NCI-H1092 (cell line): ENCODE measurements at places on chromosomes 12 and 14.

GRCh38 chr14:54711812-54712464, 145.0 kb downstream of the SAMD4A start:
- DNase-seq = no peak

DNA sequence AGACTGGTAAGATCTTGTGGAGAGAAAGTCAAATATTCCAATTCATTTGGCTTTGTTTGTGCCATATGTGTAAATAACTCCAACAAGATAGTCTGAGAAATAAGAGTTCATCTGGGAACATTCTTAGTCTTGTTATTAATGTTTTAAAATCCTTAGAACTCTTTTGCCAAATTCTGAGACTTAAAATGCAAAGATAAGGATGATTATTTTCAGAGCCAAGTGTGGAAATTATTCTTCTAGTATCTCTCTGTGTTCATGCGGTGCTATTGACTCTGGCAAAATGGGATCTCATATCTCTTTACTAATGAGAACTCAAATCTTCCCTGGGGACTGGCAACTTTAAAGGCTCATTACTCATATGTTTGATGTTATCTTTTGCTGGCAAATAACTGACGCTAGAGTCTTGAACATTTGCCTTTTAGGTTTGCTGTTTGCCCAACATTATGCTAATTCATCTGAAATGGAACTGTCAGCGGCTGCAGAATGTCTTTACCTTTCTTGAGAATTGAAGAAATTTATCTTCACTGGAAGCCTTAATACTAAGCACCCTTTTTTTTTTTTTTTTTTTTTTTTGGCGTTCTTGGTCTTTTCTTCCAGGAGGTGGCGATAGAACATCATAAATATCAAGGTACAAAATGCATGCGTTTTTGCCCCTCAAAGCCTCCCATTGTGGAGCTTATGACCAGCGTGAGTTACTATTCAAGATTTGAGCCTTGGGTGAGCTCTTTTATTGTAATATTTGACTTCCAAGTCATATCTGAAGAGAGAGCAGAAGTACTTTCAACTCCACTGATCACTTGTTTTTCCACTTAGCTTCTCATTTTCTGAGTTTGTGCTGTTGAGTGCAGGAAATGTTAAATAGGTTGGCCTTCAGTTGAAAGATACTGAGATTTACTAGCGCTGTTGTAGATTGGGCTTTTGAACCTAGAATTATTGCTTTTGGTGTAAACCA, 86.5 kb downstream of the CAND1 start:
- DNase-seq = peak; percentile 53

- no peak for DNase-seq
These were observed 961.9 kb upstream of the TMEM132C start for GRCh38 chr12:127304751-127305725.

DNA sequence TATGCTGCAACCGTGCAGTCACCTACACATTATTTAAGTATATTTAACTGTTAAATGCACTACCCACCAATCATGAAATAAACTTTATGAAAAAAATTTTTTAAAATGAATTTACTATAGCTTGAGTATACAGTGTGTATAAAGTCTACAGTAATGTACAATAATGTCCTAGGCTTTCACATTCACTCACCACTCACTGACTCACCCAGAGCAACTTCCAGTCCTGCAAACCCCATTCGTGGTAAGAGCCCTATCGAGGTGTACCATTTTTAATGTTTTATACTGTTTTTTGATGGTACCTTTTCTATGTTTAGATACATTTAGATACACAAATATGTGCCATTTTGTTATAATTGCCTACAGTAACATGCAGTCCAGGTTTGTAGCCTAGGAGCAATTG, 48.1 kb downstream of the KLRG1 start:
- DNase-seq = no peak

DNA sequence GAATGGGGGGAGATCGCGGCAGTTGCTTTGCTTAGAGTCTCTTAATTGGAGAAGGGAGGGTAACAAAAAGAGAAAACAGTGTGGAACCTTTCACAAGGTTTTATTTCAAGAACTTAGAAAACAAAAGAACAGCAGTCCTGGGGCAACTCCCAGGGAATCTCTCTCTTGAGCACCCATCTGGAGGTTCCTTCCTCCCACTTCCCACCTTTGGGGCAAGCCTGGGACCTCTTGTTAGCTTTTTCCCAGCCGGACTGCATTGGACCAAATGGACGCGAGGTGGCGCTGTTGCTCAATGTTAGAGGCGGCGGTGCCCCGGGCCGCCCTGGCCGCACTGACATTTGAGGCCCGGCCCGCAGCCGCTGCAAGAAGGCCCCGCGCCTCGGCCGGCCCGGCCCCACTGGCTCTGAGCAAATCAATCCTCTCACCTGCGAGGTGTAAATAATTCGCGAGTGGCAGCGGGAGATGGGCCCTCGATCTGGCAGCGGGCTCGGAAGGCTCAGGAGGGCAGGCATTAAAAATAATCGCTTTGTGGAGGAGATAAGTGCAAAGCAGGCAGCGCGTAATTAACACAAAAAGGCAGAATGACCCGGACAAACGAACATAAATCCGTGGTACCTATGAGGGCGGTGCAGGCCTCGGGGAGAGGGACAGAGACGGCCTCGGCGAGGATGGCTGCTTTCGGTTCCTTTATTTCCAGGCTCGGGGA, 2.8 kb upstream of the HOXC8 start:
- peak; percentile 81 for DNase-seq

DNA sequence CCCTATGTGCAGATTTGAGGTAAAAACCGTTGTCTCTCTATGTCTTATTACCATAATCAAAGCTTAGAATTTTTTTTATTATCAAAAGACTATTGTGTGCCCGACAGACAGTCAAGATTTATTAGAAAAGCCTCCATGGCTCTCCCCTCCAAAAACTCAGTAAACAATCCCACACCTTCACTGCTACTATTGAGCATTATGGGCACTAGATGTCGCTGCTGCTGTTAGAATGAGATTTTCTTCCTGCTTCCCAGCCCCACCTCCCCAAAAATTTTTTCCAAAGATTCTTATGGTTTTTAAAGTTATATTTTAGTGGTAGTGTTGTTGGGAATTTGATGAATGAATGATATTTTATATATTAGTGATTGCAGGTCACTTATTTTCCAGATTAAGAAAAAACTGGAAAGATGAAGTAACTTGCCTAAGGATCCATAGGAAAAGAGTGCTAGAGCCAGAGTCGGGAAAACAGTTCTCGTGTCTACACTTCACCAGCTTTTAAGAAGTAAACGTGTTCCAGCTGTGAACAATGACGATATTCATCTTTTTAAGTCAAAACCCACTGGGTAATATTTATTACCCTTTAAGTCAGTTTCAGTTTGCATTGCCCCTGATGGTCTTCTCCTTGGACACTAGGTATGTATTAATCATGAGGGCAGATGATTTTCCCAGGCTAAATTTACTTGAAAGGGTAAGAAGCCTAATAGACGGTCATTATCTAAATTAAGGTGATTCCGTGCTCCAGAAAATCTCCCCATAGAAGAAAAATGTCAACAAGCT, 12.2 kb upstream of the FOXG1 start:
- DNase-seq = peak; percentile 61

- DNase-seq = no peak
These were observed 136.5 kb upstream of the CCND2 start for GRCh38 chr12:4137015-4137414.

DNA sequence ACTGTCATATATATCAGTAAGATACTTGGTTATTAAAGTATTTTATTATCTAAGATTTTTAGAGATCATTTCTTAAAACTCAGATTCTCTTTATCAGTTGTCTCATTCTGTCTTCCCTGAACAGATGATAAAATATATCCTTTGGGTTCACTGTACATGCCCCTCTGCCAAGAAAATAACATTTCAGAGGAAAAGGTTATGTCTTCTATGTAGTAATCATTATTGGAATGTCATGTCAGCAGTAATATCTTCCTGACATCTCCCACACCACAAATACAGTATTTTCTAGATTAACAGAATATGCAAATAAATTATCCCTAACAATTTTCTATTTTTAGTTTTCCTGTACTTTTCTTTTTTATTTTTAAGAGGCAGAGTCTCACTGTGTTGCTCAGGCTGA, 26.0 kb downstream of the BTBD7 start:
- DNase-seq = no peak
